ENCODE measurements at places on chromosomes 1 and 21. TPM values are rescaled to one million over a fixed set of nuclear protein-coding genes. Genes with fewer than 3 reads are reported as not detected.

Gene FAM3B
- total RNA-seq, result 0.51 TPM

Gene ADAR
- 63.4 TPM for total RNA-seq

Gene TLR5
- total RNA-seq, result under 0.01 TPM

Gene PGBD5
- 12.9 TPM for total RNA-seq

Gene CHAF1B
- 21.8 TPM for total RNA-seq

Gene SPATA21
- total RNA-seq, result not detected

GRCh38 chr1:175788586-175789252, 45.3 kb upstream of the TNR start:
- DNase-seq, result no peak

- peak; percentile 59 for DNase-seq
Observed at GRCh38 chr1:116521186-116521585, 49.6 kb downstream of the CD58 start.

- no peak for DNase-seq
Observed at GRCh38 chr1:235767795-235768194, 98.9 kb downstream of the LYST start.

DNA sequence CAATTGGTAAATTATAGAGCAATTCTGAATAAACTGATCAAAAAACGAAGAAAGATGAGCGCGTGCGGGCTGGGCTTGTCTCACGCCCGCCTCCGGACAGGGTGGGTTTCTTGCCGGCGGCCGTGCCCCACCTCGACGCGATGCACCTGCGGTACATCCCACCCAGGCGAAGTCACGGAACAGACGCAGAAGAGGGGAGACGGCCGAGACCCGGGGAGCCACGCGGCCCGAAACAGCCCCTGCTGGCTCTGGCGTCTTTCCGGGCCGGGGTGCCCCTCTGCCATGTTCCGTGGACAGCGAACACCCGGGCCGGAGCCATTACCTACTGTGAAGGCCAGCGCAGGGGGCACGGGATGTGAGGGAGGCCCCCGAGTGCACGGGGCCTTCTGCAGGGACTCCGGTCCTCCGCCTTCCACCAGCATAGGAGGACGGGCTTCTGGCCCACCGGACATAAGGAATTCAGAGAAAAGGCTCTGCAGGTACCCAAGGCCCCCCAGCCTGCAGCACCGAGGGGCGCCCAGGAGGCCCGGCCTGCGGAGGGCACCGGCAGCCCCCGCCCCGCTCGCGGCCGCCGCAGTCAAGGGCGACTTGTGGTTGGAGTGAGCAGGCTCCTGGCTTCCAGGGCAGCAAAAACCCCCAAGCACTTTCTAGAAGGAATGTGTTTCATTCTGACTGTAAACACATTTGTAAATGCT, 7.6 kb upstream of the C1QTNF12 start:
- no peak for DNase-seq

- DNase-seq, result no peak
Observed at GRCh38 chr1:212700892-212701819, 1.5 kb upstream of the BATF3 start.

DNA sequence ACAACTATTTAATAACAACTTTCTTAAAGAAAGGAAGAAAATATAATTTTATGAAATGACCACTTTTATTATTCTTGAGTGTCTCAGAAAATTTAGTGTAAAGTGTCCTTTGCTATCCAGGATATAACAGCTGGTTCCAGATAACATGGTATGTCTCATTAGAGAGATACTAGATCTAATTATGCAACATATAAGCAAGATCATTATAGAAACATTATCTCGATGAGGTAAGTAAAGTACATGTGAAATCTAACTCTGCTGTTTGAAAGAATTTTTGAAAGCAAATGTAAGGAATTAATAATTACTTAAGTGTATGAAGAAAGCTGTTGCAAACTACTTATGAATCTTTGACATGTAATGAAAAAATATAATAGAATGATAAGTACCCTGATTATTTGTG, 887.4 kb upstream of the CXADR start:
- no peak for DNase-seq

DNA sequence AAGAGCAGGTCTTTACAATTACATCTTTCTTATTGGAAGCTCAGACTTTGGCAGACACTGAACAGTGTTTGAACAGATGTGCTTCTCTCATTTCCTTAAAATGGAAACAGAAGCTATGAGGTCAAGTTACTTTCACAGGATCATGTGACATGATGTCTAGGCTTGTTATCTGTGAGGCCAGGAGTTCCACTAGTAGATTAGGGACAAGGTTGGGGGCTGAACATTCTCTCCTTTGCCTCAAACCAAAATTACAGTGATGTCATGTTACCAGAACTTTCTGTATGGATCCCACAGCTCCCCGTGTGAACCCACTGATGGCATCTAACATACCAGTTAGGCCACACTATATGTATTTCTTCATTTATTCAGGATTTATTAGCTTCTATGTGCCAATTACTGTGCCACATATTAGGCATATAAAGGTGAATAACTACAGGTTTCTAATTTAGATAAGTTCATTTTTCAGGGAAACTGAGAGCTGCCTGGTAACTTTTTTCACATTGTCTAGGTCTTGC, 6.0 kb downstream of the DYNLT5 start:
- no peak for DNase-seq

DNA sequence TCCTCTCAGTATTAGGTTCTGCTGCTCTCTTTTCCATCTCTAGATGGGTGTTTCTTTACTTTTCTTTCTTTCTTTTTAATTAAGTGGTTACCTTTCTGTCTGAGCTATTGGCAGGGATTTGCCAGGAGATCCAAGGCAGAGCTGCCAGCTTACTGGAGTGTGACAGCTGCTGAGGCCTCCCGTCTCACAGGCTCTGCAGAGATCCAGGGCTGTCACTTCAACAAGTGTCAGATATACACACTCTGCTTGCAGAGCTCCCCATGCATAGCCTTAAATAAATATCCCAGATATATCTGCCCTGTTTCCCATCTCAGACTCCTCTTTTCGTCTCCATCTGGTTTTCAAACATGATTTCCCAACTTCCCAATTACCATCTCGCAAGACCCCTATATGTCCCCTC, 124.3 kb downstream of the NOS1AP start:
- no peak for DNase-seq

DNA sequence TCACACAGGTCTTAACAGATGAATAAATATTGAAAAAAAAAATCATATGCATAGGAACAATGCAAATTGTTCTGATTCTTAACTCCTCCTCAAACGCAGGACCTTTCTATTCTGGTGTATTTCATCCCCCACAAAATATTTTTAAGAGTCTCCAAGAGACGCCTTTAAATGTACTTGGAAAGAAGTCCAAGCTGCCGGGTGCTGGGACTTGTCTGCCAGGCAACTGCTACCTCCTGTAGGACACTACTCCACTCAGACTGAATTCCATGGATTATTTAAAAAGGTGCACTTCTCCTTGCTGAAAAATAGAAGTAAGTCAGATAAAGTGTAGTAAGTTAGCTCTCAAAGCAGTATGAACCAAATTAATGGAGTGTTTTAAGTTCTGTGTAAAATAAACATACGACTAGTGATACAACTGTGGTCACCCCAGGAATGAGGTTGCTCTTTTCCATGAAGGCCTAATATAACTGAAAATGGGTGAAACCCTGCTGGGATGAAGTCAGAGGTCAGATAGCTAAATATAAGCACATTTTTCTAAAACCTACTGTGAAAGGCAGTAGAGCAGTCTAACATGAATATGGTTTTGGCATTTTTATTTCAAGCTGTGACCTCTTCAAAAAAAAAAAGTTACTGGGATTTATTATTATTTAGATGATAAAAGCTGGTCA, 189.2 kb upstream of the PBX1 start:
- no peak for DNase-seq

GRCh38 chr1:232489256-232489655, 140.7 kb downstream of the SIPA1L2 start:
- DNase-seq, result no peak

DNA sequence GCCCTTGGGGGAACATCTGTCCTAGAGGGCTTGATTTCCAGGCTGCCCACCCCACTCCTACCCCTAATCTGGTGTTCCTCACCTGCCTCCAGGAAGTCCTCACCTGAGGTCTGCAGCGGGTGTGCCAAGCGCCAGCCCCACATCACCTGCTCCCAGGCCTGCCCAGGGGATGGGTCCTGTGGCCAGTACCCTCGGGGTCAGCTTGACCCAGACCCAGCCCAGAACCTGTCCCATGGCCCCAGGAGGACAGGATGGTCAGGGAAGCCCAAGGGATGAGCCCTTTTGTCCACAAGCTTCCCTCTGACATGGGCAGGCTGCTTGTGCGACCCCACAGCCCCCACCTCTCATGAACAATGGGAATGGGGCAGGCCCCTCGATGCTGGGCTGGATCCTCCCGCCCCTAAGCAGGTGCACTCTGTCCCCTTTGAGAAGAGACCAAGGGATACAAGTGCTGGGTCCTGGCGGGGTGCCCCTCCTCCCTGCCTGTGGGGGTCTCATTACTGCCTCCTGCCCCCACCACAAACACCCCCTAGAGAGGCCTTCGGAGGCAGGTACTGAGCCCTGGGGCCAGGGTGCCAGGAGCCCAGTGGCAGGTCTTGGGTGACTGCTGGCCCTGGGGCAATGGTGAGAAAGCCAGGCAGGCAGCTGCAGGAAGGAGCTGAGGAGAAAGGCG, 3.2 kb downstream of the MIB2 start:
- DNase-seq, result no peak

- DNase-seq, result no peak
Observed at GRCh38 chr1:30425046-30425445, 298.3 kb downstream of the MATN1 start.

- no peak for DNase-seq
Observed at GRCh38 chr1:119253366-119253765, 112.9 kb upstream of the WARS2 start.

All from epithelial cell of proximal tubule (primary cell).